Stomach (tissue), 19 donors: ENCODE measurements at places on chromosomes 12 and 14.

DNA sequence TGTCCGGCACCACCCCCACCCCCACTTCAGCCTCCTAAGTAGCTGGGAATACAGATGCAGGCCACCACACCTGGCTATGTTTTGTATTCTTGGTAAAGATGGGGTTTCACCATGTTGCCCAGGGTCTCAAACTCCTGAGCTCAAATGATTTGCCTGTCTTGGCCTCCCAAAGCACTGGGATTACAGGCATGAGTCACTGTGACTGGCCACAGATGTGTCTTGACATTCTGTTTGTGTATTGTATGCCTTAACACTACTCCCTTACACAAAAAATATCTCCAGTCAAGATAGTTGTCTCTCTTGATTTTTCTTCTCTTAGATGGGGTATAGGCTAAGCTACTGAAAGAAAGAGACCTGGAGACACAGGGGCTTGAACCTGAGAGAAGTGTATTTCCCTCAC is 17.6 kb downstream of the CLEC14A start:
- H3K36me3 ChIP-seq: no peaks in the 10 kb centered on the region
- DNase-seq: no peak
- H3K27me3 ChIP-seq: no peaks in the 10 kb centered on the region
- no peak overlapping the region for H3K4me3 ChIP-seq

GRCh38 chr12:100127766-100128511 is 14.7 kb downstream of the BLTP3B start:
- no peaks in the 10 kb centered on the region for H3K36me3 ChIP-seq
- H3K27me3 ChIP-seq: no peaks in the 10 kb centered on the region
- peak; percentile 47 for DNase-seq
- H3K4me3 ChIP-seq: no peak overlapping the region
- peak overlapping the region; percentile 66 for H3K27ac ChIP-seq

DNA sequence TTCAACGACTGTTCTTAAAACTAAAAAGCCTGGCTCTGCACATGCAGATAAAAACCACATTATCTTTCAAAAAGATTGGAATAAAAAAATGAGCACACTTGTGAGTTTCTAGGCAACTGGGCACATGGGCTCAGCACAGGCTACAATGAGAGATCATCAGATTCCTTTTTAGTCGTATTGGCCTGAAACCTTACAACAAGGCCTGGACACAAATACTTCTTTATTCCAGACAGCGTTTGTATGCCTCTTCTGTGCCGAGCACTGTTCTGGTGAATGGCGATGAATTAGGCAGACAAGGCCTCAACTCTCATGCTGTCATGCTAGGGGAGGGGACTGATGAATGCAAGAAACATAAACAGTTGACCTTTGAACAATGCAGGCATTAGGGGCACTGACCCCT is 463.0 kb downstream of the AACS start:
- no peaks in the 10 kb centered on the region for H3K36me3 ChIP-seq
- H3K27me3 ChIP-seq: peaks cover 22% of the 10 kb centered on the region

GRCh38 chr14:76936483-76936882 is 92.0 kb downstream of the IRF2BPL start:
- H3K27ac ChIP-seq: peak overlapping the region; percentile 55
- no peaks in the 10 kb centered on the region for H3K27me3 ChIP-seq
- H3K4me1 ChIP-seq: peaks cover 31% of the 10 kb centered on the region
- no peak overlapping the region for H3K4me3 ChIP-seq
- DNase-seq: no peak

DNA sequence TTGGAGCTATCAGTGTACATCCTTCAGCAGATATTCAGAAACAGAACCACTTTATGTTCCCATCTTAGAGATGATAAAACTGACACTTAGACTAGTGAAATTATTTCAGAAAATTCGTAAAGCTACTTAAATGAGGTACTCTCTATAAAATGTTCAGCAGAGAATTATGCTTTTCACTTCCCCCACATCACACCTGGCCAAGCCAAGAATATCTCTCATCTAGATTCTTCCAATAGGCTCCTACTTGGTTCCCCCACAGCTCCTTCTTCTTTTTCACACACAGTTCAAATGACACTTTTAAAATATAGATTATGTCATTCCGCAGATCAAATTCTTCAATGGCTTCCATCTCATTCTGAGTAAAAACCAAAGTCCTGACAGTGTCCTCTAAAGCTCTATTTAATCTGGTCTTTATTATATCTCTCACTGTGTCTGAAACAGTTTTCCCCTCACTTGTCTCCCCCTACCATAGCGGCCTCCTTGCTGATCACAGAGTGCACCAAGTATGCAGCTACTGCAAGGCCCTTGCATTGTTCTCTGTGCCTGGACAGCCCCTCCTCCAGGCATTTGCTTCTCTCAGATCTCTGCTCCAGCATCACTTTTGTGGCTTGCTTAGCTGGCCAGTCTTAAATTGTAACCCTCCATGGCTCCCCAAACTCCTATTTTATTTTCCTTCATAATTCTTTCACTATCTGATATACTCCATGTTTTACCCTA is 736.8 kb upstream of the USP15 start:
- H3K27ac ChIP-seq: no peak overlapping the region
- no peak overlapping the region for H3K4me3 ChIP-seq
- no peaks in the 10 kb centered on the region for H3K36me3 ChIP-seq
- H3K4me1 ChIP-seq: no peaks in the 10 kb centered on the region
- no peaks in the 10 kb centered on the region for H3K27me3 ChIP-seq
- DNase-seq: no peak

DNA sequence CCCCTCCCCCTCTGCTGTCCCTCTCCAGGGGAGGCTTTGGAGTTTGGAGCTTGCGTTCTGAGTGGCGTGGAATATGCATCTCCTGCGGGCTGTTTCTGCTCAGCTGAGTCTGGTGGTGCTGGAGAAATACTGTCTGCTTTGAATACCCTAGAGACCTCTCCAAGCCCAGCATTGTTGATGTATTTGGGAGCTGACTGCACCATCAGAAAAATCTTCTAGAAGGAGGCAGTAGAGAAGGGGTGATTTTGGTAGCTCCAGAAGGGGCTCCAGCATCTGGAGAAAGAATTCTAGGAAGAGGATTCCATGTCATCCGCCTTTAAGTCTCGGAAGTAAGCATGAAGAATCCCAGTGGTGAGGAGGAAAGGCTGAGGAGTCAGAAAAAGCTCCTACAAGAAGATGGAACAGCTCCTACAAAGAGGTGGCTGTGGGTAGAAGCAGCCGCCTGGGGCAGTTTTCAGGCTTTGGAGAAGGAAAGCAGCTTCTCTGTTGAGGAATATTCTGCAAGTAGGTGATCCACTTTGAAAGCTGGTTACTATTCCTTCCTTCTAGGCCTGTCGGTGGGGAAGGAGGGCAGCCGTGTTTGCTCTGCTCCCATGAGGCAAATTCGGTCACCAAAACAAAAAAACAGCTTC is 9.7 kb downstream of the MLXIP start:
- H3K36me3 ChIP-seq: peaks cover 16% of the 10 kb centered on the region
- no peak overlapping the region for H3K4me3 ChIP-seq
- DNase-seq: no peak
- peaks cover 75% of the 10 kb centered on the region for H3K4me1 ChIP-seq

DNA sequence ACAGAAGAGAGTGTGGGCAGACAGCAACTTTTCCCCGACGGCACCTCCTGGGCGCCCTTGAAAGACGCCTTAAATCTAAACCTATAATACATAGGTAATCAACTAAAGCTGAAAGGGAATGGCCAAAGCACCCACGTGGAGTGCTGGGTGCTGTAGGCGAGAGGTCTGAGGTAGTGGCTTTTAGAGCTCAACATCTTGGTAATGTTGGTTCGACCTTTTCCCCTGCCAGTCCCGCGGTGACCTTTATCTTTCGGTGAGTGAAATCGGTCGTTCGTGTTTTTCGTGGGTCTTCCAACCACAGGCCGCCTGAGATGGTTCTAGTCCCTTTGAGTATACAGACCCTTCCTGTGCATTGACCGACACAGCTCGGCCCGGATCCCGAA is 9.1 kb downstream of the OR6S1 start:
- H3K27me3 ChIP-seq: peaks cover 5% of the 10 kb centered on the region
- H3K36me3 ChIP-seq: no peaks in the 10 kb centered on the region

GRCh38 chr12:113198296-113198695 is 12.8 kb downstream of the RITA1 start:
- no peak overlapping the region for H3K27ac ChIP-seq
- H3K36me3 ChIP-seq: no peaks in the 10 kb centered on the region
- peaks cover 12% of the 10 kb centered on the region for H3K4me1 ChIP-seq

GRCh38 chr12:111869671-111870070 is 27.6 kb downstream of the MAPKAPK5 start:
- H3K4me1 ChIP-seq: no peaks in the 10 kb centered on the region
- no peak for DNase-seq
- no peaks in the 10 kb centered on the region for H3K27me3 ChIP-seq
- H3K27ac ChIP-seq: no peak overlapping the region
- peaks cover 97% of the 10 kb centered on the region for H3K36me3 ChIP-seq

GRCh38 chr14:103634156-103634555 is 5.1 kb downstream of the KLC1 start:
- H3K27ac ChIP-seq: peak overlapping the region; percentile 51
- no peaks in the 10 kb centered on the region for H3K27me3 ChIP-seq
- H3K36me3 ChIP-seq: peaks cover 39% of the 10 kb centered on the region

DNA sequence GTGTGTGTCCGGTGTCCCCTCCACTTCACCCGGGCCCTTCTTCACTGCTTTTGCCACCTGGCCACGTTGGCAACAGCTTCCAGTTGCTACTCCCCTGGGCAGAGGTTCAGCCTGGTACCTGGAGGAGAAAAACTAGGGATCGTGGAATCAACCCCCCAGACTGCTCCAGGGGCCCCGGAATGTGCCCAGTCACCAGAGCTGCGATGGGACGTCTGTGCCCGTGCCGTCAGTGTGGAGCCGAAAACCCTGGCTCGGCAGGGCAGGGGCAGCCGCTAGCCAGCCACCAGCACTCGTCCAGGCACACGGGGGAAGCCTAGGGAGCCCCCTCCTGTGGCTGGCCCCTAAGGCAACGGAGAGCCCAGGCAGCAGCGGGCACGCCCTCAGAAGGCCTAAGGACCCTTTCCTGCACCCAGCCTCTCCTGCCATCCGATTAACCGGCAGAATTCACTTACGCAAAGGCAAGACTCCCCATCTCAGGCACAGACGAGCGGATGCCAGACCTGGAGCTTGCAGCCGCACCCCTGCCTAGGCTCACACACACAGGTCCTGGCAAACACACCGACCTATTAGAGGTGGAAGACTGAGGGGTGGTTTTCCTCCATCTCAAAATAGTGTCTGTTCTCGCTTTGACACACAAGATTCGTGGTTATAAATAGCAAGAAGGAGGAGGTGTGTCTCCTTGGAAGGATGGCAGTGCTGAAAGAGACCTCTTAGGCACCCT is 62.6 kb downstream of the FBXL14 start:
- no peaks in the 10 kb centered on the region for H3K36me3 ChIP-seq
- peaks cover 95% of the 10 kb centered on the region for H3K27me3 ChIP-seq
- DNase-seq: no peak
- H3K27ac ChIP-seq: no peak overlapping the region
- H3K4me3 ChIP-seq: peak overlapping the region; percentile 52

DNA sequence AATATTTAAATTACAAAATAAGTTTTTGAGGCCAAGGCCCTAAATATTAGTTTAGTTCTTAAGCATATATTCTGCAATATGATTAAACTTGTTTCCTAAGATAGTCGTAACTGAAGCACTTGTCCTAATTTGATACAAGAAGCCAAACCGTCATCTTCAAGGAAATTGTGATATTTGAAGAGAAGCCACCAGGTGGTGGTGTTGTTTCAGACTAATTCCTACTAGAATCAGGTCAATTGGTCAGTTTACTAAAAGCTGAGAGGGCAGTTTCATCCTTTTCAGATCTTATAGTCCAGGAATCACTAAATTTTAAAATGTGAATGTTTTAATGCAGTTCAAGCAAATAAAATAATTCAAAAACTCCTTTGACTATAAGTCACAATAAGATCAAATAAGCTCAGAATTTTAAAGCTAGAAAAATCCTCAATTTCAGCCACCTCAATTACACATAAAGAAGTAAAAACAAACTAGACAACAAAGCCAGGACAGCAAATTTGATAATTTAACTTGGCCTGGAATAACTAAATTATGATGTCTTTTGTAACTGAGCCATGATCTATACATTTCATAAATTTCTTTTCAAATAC is 7.1 kb upstream of the ARL1 start:
- no peaks in the 10 kb centered on the region for H3K27me3 ChIP-seq
- no peak overlapping the region for H3K27ac ChIP-seq
- no peak overlapping the region for H3K4me3 ChIP-seq
- H3K4me1 ChIP-seq: peaks cover under 1% of the 10 kb centered on the region
- DNase-seq: no peak
